NCI-H187 treated with DMSO at 0.1 percent for 48 hours (cell line): ENCODE measurements at places on chromosomes 2 and 18.

GRCh38 chr18:60506682-60507081 is 134.1 kb upstream of the MC4R start:
- no peak for DNase-seq

- no peak for DNase-seq
These were observed 145.1 kb downstream of the QPCT start for GRCh38 chr2:37489536-37489935.

- no peak for DNase-seq
These were observed 47.2 kb downstream of the BOLA3 start for GRCh38 chr2:74100254-74101216.

- no peak for DNase-seq
These were observed 138.4 kb upstream of the RIOK3 start for GRCh38 chr18:23314672-23315071.

GRCh38 chr2:134429886-134430285 is 176.0 kb downstream of the MGAT5 start:
- DNase-seq = no peak

GRCh38 chr2:9199716-9200632 is 6.6 kb upstream of the ASAP2 start:
- DNase-seq = no peak

GRCh38 chr2:184646593-184646992 is 48.3 kb downstream of the ZNF804A start:
- DNase-seq = no peak

DNA sequence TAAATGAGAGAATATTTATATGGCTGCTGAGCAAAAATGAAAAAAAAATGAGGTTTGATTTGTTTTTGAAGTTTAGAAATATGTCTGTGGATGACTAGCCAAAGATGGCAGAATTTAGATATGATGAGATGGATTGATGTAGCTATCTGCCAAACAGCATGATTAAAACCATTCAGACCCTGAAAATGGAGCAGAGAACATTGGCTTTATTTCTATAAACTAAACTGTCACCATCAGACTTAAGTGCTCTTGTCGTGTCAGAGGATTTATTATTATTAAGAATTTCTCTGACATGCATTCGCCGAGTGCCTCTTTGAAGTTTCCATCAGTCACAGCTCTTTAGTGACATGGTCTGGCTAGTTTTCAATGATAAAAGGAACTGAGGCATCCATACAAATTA is 151.7 kb downstream of the LRRTM4 start:
- no peak for DNase-seq

DNA sequence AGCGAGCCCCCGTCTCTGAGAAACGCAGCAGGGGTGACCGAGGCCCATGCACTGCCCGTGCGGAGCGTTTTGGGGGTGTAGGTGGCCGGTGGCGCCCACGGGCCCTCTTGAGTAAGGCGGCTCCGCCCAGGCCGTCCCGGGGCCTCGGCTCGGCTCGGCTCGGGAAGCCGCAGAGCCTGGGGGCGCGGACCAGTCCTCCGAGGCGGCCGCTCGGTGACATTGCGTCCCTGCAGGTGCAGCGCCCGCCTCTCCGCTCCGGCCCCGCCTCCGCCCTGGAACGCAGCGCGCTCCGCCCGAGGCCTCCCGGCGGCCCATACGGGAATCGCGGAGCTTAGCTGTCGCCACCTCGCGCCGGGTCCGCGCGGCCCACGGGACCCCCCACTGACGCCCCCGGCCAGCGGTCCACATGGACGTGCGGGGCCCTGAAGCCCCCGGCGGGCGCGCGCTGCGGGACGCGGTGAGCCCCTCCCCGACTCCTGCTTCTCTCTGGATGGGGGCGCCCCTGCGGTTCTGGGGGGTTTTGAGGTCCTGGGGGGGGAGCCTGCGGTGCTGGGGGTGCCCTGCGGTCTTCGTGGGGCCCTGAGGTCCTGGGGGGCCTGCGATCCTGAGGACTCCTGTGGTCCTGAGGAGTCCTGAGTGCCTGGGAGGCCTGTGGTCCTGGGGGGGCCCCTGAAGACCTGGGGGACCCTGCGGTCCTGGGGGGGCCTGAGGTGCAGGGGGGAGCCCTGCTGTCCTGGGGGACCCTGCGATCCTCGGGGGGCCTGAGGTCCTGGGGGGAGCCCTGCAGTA is at the start of gene HSBP1L1:
HSBP1L1 (plus strand) TSS at position 314 of the 789 bp plus-strand sequence; CDS start at position 407, 93 bp downstream.
- no peak for DNase-seq

DNA sequence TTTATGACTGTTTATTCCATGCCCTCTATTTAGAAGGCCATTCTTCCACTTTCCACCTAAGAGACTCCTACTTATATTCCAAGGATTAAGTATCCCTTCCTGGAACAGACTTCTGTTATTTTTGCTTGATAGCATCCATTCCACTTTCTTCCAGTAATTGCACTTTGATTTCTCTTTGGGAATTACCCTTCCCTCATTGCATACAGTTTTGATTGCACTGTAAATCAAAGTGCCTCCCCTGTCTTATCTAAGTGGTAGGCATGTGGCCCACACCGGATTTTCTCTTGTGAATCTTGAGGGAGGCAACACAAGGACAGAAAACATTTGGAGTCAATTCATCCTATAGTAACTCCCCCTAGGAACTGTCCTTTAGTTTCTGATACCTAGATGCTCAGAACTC is 120.4 kb downstream of the PDE11A start:
- DNase-seq = no peak

DNA sequence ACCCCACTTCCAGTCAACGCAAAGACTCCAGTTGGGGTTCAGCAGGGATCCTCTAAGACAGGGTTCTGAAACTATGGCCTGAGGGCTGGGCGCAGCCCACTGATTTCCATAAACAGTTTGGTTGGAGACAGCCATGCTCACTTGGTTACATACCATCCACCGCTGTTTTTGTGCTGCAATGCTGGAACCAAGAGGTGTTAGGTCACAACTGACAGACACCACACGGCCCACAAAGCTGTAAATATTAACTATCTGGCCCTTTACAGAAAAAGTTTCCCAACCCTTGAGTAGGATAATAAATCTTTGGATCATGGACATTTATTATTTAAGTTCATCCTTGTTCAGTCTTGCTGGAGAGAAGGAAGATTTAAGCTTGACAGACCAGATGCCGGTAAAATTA is 8.4 kb upstream of the CD226 start:
- no peak for DNase-seq

DNA sequence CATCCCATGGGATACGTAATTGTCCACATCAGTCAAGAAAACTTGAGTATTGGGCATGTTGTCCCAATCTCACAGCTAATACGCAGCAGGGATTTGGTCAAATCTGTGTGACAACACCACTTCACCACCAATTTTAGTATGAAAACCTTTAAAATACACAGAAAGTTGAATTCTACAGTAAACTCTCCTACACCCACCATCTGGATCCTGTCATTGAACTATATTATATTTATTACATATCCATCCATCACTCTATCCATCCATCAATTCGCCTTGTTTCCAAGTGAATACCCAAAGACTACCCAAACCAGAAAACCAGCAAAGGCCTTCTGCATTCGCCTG is 846 bp upstream of the FKBP7 start:
- no peak for DNase-seq
